ENCODE measurements at places on chromosomes 1 and 21. TPM values are rescaled to one million over a fixed set of nuclear protein-coding genes. Genes with fewer than 3 reads are reported as not detected.

The LRRC8D gene
- total RNA-seq: 31.2 TPM

The UMODL1 gene
- total RNA-seq: not detected

The MCOLN3 gene
- 3.6 TPM for total RNA-seq

The UBE2U gene
- total RNA-seq: not detected

The HEATR1 gene
- total RNA-seq: 23.9 TPM

The RABGAP1L gene
- total RNA-seq: 5.2 TPM

The RPTN gene
- 0.02 TPM for total RNA-seq

The MCOLN2 gene
- total RNA-seq: 1.9 TPM

The LHX8 gene
- 1.0 TPM for total RNA-seq

The OR2L2 gene
- not detected for total RNA-seq

The ACBD3 gene
- 26.9 TPM for total RNA-seq

The HES2 gene
- 4.8 TPM for total RNA-seq

Measured in A549 treated with AZD2906 at 1 μM for 4 hours (cell line).